ENCODE measurements at places on chromosomes 2 and 18. TPM values are rescaled to one million over a fixed set of nuclear protein-coding genes. Genes with fewer than 3 reads are reported as not detected.

The SPATS2L gene
- 80.5 TPM for total RNA-seq

The EMX1 gene
- not detected for total RNA-seq

The DSG4 gene
- not detected for total RNA-seq

The TMEM247 gene
- total RNA-seq: not detected

The IL36G gene
- not detected for total RNA-seq

The TTC32 gene
- total RNA-seq: 17.3 TPM

The E2F6 gene
- total RNA-seq: 14.1 TPM

The NEURL3 gene
- total RNA-seq: not detected

The GAL3ST2 gene
- total RNA-seq: 0.69 TPM

The SERPINB3 gene
- total RNA-seq: not detected

The ME2 gene
- total RNA-seq: 109 TPM

The RTTN gene
- total RNA-seq: 34.8 TPM

The SLC35F6 gene
- total RNA-seq: 29.8 TPM

The UPP2 gene
- 0.69 TPM for total RNA-seq

The TTL gene
- total RNA-seq: 84.4 TPM

The CDH19 gene
- 0.23 TPM for total RNA-seq

The MROH2A gene
- under 0.01 TPM for total RNA-seq

The GALR1 gene
- total RNA-seq: 7.8 TPM

The ADD2 gene
- total RNA-seq: 236 TPM

The TUBA3E gene
- total RNA-seq: not detected

The SERPINB10 gene
- total RNA-seq: 0.46 TPM

The IL1F10 gene
- not detected for total RNA-seq

The BOLL gene
- 1.4 TPM for total RNA-seq

The C1QL2 gene
- total RNA-seq: 2.3 TPM

The ATG4B gene
- 48.7 TPM for total RNA-seq

The SOX11 gene
- total RNA-seq: 246 TPM

The RSAD2 gene
- total RNA-seq: 3.2 TPM

The NYAP2 gene
- 16.1 TPM for total RNA-seq

The LDAH gene
- 19.4 TPM for total RNA-seq

The HOXD13 gene
- total RNA-seq: not detected

The HDAC4 gene
- total RNA-seq: 27.7 TPM

The ACKR3 gene
- 12.7 TPM for total RNA-seq

The AQP4 gene
- total RNA-seq: 549 TPM

The INPP1 gene
- total RNA-seq: 17.3 TPM

The KLHL30 gene
- not detected for total RNA-seq
